ENCODE measurements at places on chromosomes 4 and X.

DNA sequence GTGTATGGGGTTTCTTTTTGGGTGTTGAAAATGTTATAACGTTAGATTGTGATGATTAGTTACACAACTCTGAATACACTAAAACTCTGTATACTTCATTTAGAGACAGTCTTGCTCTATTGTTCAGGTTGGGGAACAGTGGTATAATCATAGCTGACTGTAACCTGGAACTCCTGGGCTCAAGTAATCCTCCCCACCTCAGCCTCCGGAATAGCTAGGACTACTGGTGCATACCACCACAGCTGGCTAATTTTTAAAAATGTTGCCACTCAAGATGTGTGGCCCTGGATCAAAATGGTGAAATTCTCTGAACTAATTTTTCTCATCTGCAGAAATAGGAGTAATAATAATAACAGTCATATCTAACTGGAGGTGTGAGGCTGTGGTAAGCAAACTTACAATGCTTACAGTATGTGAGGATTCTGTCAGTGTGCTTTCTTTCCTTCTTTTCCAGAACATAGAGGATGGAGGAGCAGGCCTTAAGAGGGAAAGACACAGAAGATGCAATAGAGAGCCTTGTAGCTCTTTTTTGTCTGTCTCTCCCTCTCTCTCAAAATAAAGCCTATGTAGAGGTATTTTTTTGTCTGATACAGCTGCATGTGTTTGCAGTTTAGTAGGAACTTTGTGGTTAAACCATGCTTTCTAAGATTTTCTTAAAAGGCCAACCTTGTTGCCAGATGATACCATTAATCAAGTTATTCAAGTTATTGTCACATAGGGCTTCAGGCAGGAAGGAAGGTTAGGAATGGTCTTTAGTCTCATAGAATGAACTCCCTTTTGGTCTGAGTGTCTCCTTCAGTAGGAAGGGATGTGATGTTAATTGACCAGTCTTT is 7.5 kb downstream of the ADD1 start:
- DNase-seq = no peak

- DNase-seq = no peak
These were observed 19.9 kb downstream of the MAGT1 start for GRCh38 chrX:77875372-77875771.

- no peak for DNase-seq
These were observed 111.5 kb downstream of the AFAP1 start for GRCh38 chr4:7828011-7828720.

DNA sequence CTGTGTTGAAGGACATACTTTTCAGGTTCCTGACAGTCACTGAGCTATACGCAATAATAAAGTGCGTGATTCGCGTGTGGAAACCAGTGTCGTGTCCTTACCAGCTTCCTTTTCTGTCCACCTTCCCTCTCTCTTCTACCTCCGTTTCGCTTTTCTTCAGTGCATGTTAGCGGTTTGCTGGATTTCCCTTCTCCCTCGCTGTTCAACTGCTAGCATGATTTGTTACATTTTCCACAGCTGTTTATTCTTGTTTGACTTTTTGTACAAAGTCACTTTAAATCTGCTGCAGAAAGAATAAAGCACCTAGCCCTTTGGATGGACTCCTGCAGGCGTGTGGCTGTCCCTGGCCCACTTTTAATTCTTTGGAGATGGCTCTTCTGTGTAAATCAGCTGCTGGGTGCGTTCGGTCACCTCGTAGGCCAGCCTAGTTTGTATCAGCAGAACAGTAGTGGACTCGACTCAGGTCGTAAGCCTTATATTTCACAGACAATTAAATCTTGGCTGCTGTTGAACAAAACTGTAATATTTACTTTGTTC is 8.9 kb upstream of the HAND2 start:
- DNase-seq = no peak

GRCh38 chrX:78330540-78330939 is 3.1 kb upstream of the CYSLTR1 start:
- no peak for DNase-seq

- no peak for DNase-seq
These were observed 87.1 kb downstream of the CORIN start for GRCh38 chr4:47750788-47751187.

DNA sequence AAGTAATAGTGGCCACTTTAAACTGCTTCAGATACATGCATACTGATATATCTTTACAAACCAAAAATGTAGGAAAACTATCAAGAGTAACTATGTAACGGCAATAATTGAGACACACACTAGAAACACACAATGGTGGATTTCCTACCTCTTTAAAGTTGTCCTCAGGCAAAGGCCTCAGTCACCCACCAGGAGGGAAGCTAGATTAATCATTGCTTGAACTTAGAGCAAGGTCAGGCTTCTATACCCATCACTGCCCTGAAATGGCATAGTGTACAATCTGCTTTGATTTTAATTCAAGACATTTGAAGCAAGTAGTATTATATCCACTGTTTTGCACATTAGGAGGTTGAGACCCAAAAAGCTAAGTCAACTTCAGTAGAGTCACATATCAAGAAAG is 110.9 kb downstream of the AREG start:
- DNase-seq = no peak

- DNase-seq = no peak
These were observed 105.4 kb upstream of the GRXCR1 start for GRCh38 chr4:42787079-42787463.

GRCh38 chrX:119618439-119618838 is 12.2 kb upstream of the NKRF start:
- no peak for DNase-seq

GRCh38 chrX:78658414-78658813 is 714 bp downstream of the RTL3 start:
- DNase-seq = no peak

DNA sequence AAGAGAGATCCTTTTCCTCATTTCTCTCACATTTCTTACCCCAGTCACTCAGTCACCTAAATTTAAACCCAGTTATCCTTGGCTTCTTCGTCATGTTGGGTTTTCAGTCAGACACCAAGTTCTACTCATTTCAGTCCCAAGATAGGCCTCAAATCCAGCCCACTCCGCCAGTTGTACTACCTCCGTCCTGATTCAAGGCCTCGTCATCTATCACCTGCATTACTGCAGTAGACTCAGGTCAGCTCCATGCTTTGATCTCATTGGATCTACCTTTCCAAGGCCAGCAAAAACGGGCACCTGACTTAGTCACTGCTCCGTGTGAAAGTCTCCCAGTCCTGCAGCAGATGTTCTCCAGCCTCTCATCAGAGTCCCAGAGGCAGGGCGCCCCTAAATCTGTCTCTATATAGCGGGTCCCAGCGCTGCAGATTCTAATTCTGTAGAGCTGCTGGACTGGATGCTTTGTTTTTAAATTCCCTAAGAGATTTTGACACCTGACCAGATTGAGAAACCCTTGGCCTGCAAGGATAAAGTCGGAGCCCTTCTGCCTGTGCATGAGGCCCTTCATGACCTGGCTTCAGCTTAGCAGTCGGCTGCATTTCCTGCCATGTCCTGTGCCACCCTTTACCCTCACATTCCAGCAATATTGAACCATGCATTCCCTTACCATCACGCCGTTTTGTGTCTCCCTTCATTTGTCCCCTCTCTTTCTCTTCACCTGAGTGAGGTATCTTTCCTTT is 53.7 kb downstream of the ZFX start:
- no peak for DNase-seq

- DNase-seq = no peak
These were observed 40.5 kb downstream of the FRYL start for GRCh38 chr4:48739560-48740019.

GRCh38 chr4:177107288-177107921 is 202.3 kb upstream of the NEIL3 start:
- no peak for DNase-seq

DNA sequence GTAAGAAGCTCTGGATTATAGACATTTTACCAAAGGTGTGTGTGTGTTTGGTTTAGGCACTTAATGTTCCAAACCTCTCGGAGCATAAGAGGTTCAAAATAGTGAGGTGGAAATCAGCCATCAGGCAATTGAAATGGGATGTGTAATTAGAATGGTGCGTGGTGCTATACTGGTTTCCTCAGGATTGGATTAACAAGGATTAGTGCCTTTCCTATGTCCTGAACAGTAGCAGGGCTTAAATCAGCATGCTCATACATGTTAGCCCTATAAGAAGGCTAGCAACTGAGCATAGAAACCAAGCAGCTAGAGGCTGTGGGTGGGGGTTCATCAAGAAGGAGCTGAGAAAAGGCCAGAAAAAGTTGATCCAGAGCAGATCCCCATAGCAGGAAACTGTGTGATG is 256.8 kb upstream of the CXXC4 start:
- no peak for DNase-seq

- no peak for DNase-seq
These were observed 1.2 kb upstream of the PHKA2 start for GRCh38 chrX:18985186-18985435.

DNA sequence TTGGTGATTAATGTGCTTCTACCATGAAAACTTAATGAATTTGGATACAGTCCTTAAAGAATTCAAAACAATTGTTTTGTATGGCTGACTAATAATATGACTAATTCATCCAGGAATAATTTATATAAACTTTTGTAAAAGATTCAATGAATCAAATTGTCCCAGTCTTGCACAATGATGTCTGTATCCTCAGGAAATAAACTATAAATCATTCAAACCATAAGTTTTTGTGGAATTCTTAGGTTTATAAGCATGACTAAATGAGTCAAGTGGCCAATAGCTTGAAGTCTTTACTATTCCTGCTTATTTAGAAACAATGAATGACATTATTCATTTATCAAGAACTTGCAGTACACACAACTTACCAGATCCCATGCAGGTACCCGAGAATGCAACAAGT is 935.0 kb upstream of the INTU start:
- DNase-seq = no peak

DNA sequence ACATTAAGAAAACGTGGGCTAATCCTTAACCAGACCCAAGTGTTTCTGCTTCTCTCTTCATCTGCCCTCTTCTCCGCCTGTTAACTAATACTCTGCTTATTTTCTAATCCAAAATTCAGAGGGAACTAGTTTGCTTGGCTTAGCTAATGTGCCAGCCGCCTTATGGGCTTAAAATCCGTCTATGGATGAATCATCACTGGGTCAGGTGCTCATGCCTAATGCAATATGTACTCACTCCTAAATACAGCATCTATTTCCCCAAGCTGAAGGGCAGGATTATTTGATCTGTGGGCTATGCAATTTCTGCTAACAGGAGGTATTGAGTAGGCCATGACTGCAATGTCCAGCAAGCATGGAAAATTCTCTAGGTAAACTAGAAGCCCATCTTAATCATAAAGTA is 12.4 kb downstream of the DYNLT3 start:
- no peak for DNase-seq

GRCh38 chrX:12304261-12304660 is 166.0 kb downstream of the FRMPD4 start:
- no peak for DNase-seq

- no peak for DNase-seq
These were observed 17.1 kb upstream of the TMEM150C start for GRCh38 chr4:82578935-82579334.

GRCh38 chr4:89657931-89658700 is 178.8 kb downstream of the SNCA start:
- DNase-seq = no peak

- DNase-seq = no peak
These were observed 37.9 kb downstream of the RGS12 start for GRCh38 chr4:3330707-3331106.

- no peak for DNase-seq
These were observed 76.7 kb downstream of the FHIP1A start for GRCh38 chr4:151485541-151486131.

GRCh38 chrX:64204701-64205440 is 637 bp downstream of the AMER1 start:
- DNase-seq = peak; percentile 31

DNA sequence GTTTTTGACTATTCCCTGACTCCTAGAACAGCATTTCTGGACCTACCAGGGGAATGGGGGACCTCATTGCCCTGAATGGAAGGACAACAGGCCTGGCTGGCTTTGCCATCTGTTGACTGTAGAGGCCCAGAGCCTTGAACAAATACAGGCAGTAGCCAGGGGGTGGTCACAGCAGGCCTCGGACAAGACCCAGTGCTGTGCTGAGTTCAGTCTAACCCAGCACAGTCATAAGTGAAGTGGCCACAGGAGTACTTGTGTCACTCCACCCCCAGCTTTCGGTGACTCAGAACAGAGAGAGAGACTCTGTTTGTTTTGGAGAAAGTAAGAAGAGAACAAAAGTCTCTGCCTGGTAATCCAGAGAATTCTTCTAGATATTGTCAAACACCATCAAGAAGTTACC is 310.0 kb downstream of the PRR32 start:
- DNase-seq = no peak

DNA sequence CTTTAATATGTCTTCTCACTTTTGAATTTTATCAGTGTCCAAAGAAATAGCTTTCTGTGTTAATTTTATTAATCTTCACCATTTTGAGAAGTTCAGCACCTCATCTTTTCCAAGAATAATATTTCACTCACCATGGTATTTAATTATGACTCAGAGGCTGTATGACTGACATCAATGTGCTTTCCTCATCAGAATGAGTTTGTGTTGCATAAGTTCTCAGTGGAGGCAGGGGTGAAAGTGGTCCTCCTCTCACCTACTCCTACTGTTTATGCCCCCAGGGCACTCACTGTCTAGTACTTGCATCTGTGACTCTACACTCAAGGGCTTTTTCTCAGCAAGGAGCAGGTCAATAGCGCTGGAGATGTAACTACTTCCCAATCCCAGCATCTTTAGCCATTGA is 905.3 kb upstream of the INTU start:
- DNase-seq = peak; percentile 2

DNA sequence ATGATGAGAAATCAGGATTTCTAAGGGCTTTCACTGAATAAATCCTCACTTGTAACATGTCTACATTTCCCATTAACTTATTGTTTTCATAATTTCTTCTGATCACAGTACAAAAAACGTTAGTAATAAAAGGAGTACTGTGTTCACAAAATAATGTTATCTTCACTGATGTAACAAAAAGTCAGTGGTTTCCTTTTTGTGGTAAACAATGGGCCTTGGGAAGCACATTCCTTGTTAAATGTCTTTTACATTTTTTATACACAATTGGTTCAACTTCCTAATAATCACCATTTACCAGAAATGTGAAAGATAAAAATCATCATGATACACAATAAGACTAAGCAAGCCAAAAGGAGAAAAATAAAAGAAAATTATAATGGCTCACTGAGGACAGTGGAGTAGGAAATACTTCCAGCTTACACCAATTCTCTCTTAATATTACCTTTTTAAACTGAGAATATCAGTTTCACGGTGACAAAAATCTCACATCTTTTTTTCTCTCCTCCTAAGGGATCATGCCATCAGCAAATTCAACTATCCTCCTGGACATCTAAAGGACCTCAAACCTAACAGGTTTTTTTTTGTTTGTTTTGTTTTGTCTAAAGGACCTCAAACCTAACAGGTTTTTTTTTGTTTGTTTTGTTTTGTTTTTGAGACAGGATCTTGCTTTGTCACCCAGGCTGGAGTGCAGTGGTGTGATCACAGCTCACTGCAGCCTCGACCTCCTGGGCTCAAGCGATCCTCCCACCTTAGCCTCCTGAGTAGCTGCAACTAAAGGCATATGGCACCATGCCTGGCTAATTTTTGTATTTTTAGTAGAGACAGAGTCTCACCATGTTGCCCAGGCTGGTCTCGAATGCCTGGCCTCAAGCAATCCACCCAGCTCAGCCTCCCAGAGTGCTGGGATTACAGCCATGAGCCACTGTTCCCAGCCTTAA is 57.3 kb downstream of the FRYL start:
- DNase-seq = no peak
